CD4-positive, alpha-beta T cell treated with Interleukin-12 subunit alpha and Interleukin-12 subunit beta, for 1 hour (primary cell): ENCODE measurements at places on chromosomes 13 and 19.

GRCh38 chr13:48586591-48587103 is 53.8 kb upstream of the RCBTB2 start:
- no peak for DNase-seq

DNA sequence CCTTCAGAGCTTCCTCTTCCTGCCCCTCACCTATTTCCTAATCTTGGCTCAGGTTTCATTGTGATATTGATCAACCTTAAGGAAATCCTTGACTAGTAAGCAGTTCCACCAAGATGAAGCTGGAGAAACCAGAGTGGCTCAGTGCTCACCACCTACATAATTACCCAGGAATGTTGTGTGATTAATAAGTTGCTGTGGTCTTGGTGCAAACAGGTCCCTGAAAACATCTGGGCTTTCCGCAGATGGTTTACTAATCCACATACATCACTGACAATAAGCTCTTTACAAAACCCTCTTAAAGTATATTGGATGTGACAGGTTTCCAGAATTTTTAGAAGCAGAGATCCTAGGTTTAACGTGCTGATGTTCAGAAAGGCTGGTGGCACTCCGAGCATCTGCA is 8.6 kb upstream of the SERP2 start:
- no peak for DNase-seq

GRCh38 chr13:59471106-59471505 is 692.6 kb downstream of the DIAPH3 start:
- no peak for DNase-seq

- peak; percentile 70 for DNase-seq
Observed at GRCh38 chr13:30576528-30576927, 41.2 kb upstream of the USPL1 start.

DNA sequence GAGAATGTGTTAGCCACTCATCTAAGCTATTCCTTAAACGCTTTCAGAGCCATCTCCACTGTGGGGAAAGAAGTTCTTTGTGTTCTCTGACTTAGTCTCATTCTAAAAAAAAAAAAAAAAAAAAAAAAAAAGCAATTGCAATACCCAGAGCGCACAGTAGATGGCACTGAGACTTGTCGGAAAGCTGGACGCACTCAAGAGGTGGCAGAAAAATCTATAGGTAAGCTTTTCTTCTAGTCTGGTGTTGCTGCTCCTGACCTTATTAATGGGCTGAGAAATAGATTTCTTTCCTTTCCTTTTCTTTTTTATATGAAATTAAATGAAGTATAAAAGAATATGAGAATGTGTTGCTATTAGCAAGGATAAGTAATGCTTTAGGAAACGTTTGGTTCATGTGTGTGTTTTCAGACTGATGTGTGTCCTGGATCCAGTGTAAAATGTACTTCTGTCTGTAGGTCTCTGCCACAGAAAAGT is 4.7 kb upstream of the GJB2 start:
- peak; percentile 49 for DNase-seq

DNA sequence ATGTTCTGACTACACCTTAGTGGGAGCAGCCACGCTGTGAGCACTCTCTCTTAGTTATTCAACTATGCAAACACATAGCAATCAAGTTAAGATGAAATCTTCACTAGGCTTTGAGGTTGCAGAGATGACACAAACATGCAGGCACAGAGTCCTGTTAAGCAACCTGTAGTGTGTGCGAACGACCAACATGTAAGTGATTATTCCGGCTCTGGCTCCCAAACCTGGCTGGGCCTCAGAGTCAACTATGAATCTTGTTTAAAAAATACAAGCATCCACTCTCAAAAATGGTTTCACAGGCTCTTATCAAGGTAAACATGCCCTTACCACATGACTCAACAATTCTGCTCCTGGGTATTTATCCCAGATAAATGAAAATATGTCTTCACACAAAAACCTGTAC is 91.4 kb downstream of the IRS2 start:
- no peak for DNase-seq

DNA sequence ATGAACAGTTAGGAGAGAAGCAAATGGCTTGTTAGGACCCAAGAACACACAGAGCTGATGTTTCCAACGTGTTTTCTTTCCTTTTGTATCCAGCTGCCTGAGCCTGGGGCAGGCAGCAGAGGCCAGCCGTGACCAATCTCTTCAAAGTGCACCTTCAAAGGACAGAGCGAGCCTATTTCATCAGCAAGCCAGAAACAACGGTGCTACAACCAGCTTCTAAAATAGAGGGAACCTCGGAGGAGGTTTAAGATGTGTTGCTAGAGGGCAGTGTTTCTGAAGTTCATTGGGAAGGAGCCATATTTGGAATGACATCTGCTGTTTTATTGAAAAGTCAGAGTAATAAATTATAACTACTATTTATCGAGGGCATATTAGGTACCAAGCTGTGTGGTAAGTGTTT is 56.2 kb upstream of the RFC3 start:
- DNase-seq, result no peak

DNA sequence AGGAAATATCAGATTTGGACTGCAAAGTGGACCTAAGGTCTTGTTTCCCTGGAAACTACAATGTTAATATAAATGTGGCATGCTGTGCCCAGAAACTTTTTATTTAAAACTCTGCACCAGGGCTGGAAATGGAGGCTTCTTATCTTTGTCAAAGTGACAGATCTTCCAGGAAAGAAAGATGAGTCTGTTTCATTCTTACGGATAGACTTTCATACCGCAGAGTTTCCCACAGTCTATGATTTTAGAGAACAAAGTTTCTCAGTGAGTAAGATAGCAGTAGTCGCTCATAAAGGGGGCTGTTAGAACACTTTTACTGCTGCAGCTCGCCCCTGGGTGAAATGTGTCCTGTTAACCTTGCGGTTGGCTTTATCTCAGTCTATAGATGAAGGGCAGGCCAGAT is 6.7 kb downstream of the CLEC11A start:
- DNase-seq, result no peak

- DNase-seq, result no peak
Observed at GRCh38 chr13:98960606-98961502, 17.0 kb downstream of the DOCK9 start.

DNA sequence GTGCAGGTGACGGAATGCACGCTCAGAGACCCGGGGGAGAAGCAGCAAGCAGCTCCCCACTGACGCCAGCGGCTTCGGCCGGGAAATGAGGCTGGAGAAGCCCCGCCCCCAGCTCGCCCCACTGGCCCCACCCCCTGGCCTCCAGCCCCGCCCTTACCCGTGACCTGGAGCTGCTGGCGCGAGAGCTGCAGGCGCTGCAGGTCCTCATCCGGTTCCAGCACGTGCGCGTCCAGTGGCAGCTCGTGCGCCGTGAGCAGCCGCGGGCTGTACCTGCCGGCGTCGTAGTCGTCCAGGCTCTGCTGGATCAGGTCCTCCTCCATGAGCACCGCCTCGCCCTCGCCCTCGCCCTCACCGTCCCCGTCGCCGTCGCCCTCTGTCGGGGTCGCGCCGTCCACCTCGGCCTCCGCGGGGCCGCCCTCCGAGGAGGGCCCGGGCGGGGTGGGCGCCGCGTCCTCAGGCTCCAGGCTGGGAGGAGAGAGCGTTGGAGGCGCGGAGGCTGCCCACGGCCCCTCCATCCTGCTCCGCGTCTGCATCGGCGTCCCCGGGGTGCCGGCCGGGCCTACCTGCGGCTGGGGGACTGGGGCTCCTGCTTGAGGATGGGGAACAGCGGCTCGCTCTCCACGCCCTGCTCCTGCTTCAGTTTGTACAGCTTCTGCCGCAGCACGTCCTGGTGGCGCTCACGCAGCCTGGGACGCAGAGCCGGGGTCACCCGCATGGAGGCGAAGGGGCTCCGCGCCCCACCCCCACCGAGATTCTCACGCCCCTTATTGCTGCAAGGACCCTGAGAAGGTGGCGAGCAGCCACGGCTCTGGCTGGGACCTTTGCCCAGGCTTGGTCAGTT is 6.4 kb upstream of the TBXA2R start:
- DNase-seq, result no peak

GRCh38 chr19:2126879-2127518 is 24.4 kb downstream of the AP3D1 start:
- no peak for DNase-seq

- no peak for DNase-seq
Observed at GRCh38 chr13:29909975-29910674, 59.7 kb upstream of the UBL3 start.

- no peak for DNase-seq
Observed at GRCh38 chr19:35461060-35461459, 13.0 kb downstream of the FFAR2 start.

- no peak for DNase-seq
Observed at GRCh38 chr13:107678075-107678689, 537.2 kb downstream of the LIG4 start.

DNA sequence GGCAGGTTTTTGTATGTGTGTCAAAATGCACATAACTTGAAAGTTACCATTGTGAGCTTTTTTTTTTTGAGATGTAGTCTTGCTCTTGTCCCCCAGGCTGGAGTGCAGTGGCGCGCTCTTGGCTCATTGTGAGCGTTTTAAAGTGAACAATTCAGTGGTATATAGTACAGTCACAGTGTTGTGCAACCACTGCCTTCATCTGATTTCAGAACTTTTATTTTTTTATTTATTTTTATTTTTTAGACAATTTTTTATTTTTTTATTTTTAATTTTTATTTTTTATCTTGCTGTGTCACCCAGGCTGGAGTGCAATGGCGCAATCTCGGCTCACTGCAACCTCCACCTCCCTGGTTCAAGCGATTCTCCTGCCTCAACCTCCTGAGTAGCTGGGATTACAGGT is 15.0 kb downstream of the SLC25A42 start:
- DNase-seq, result no peak

GRCh38 chr13:109162248-109163036 is 533.0 kb downstream of the MYO16 start:
- peak; percentile 18 for DNase-seq

GRCh38 chr13:57408312-57408711 is 223.2 kb upstream of the PCDH17 start:
- DNase-seq, result no peak

GRCh38 chr19:45468803-45469131 is 971 bp downstream of the FOSB start:
- no peak for DNase-seq

- DNase-seq, result no peak
Observed at GRCh38 chr19:3720349-3720917, 12.2 kb downstream of the TJP3 start.

DNA sequence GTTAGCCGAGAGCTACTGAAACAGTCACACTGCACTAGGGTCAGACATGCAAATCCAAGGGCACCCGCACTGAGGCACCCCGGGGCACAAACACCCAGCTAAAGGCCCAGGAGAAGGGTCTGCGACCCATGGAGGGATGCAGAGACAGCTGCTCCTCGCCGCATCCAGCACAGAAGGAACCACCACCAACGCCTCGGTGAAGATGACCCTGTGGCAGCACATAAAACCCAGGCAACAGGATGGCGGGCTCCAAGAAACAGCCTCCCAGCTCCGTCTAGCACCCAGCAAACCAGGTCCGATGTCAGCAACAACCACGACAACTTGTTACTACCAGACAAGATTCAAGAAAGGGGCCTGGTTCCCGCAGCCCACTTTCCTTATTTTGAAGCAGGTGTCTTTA is 82.1 kb downstream of the STK24 start:
- no peak for DNase-seq

DNA sequence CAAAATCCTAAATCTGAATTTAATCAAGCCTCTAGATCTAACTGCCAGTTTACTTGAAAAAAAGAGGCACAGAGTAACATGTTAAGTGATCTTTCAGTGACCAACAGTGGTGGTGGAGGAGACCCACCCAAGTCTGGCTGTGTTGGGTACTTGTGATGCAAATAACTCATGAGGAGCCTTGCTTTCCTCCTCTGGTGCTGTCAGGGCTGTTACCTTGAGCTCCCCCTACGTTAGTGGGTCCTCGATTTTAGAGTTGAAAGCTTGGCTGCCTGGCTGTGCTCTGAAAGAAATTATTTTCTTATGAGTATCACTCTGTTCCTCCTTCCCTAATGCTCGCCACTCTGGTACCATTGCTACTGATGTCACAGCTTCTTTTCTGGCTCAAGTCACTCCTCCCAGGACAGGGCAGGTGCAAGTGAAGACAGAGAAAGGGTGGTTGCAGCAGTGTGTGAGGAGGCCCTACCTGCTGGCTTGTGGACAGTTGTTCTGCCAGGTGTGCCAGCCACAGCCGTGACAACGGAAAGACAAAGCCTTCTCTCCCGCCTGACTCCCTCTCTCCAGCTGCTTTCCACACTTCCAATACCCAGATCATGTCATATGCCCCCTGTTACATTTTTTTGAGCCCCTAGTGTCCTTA is 6.5 kb upstream of the SUPT20H start:
- no peak for DNase-seq

DNA sequence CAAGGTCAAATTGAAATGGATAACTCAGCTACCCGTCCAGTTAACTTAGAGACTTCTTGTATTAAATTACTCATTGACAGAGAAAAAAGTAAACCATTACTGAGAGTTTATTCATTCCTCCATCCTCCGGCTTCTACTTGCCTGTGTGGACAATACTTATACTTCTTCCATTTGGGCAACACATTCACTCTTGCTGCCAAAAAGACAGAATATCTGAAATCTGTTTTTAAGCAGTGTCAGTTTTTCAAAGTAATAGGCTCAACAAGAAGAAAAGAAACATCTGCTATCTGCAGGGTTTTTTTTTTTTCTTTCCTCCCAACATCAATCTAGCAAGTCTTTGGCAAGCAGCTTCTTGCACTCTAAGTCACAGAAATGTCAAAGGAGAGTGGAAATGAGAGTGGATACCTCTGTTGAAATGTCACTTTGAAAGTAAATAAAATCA is 1142.8 kb downstream of the PCDH9 start:
- no peak for DNase-seq

GRCh38 chr19:4130744-4131438 is 7.0 kb upstream of the MAP2K2 start:
- no peak for DNase-seq

- no peak for DNase-seq
Observed at GRCh38 chr13:27860743-27861142, 59.1 kb upstream of the PDX1 start.

- peak; percentile 48 for DNase-seq
Observed at GRCh38 chr19:7326105-7326877, 22.4 kb upstream of the ARHGEF18 start.

DNA sequence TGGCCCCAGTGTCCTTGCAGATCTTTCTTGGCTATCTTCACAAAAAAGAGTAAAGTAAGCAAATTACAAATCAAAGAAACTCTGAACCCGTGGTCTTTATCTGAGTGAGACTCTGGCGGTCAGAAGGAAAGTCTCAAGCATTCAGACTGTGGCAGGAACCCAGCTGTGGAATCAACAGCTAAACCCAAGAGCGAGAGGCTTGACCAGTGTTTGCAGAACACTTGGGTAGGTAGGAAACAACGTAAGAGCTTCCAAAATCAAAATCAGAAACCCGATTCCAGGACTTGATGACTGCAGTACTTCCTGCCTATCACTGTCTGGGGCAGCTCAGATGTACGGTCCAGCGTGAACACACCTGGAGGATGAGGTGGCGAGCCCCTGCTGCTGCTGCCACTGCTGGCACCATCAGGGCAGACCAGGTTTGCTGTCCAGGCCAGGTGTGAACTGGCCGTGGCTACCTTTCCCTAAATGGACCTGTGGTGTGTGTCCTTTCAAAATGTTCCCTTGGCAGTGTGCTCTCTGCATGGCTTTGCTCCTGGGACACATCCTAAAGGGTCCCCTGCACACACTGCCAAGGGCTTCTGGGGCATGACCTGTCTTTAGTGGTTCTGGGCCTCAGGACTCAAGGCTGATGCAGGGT is 9.5 kb downstream of the TUBA3C start:
- no peak for DNase-seq

GRCh38 chr13:112719016-112719415 is 29.2 kb downstream of the ATP11A start:
- no peak for DNase-seq

- no peak for DNase-seq
Observed at GRCh38 chr19:52600639-52601024, 30.5 kb downstream of the ZNF701 start.

GRCh38 chr19:53311044-53311443 is 22.5 kb upstream of the ZNF845 start:
- DNase-seq, result no peak
